Hematopoietic multipotent progenitor cell treated with erythropoietin and hydrocortisone succinate and interleukin-3 and kit ligand, for 6 days (in vitro differentiated cells): ENCODE measurements at places on chromosomes 5 and 9.

GRCh38 chr9:128762671-128763449, 8.9 kb downstream of the ZER1 start:
- peak; percentile 44 for DNase-seq

- DNase-seq = no peak
Observed at GRCh38 chr9:14245901-14246525, 67.9 kb downstream of the NFIB start.

DNA sequence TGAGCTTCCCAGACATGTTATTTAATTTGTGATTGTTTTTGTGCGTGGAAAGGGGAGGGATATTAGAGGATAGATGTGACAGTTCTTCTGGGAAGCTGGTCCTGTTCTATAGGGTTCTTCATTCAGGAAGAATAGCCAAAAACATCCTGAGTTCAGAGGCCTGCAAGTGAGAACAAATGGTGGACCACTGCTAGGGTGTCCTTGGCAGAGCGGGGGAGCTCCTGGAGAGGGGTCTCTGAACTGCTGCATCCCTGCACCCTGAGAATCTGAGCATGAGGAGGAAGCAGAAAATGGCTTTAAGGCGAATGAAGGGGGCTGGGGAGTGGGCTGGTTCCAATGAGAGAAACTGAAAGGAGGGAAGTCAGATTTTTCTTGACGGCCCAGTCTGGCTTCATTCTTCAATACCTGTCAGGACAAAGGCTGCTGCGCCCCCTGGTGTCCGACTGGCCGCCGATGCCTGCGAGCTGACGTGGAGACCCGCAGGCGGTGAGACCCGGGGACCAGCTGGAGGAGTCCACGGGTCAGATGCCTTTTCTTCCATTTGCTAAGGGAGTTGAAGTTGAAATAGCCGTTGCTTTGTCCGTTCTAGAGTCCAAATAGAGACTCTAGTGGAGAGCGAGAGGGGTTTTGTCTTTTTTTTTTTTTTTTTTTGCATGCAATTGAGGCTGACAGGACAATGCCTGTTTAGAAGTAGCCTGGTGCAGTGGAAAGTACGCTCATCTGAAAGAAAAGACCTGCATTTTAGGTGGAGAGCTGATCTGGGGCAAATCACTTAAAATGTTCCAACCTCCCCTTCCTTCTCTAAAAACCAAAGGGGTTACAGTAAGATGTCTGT, 39.5 kb upstream of the NFIB start:
- DNase-seq = peak; percentile 85

DNA sequence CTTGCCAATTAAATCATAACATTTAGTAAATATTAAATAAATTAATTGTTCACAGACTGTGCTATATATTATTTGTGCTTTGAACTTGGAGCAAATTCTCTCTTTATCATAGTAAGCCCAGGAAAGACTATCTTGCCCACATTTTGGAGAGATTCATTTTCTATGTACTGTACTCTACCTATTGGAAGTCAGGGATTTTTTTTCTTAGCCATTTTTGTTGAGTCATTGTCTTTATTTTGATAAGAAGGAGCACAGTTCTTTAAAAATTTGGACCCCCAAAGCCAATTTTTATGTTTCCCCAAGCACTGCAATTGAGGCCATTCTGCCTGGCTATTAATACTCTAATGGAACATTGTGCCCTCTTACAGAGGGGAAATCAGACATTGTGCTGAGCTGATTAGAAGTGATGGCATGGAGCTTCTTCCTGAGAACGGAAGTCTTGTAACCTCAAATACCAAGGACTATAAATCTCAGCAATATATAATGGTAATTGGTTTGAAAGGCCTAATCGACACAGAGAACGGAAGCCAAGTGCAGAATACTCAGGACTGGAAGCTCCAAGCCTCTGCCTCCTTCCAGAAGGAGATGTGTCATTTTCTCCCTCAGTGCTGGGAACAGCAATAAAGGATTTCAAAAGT, 188.8 kb upstream of the PAPPA start:
- DNase-seq = no peak
